Progenitor cell of endocrine pancreas (in vitro differentiated cells): ENCODE measurements at places on chromosomes 7 and 10. TPM values are rescaled to one million over a fixed set of nuclear protein-coding genes. Genes with fewer than 3 reads are reported as not detected.
A peak's percentile ranks its signal among the peaks of the same experiment; 100 is the strongest.

The COMMD3 gene
- 48.5 and 48.8 TPM in 2 replicates for total RNA-seq

The CASD1 gene
- 46.5 and 51.7 TPM in 2 replicates for total RNA-seq

The GTPBP10 gene
- 25.1 and 25.3 TPM in 2 replicates for total RNA-seq

The IFIT1B gene
- total RNA-seq, result not detected in 2 replicates

The NUTM2A gene
- 2.9 and 4.3 TPM in 2 replicates for total RNA-seq

DNA sequence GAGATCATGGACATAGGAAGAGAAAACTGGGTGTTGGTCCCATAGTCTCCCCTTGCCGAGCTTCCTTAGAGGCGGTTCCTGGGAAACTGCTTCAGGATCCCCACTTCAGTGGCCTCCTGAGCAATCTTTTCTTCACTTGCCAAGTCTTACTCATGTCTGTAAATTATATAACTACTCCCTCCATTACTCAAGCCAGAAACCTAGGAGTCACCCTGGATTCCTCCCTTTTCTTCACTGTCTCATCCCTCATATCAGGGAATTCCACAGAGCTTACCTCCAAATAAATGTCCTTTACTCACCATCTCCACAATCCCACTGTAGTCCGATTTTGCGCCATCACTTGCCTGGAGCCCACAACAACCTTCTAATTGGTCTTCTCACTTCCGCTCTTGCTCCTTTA, 29.1 kb upstream of the TRUB1 start:
- DNase-seq, result no peak
- no peaks in the 10 kb centered on the region for H3K36me3 ChIP-seq
- no peaks in the 10 kb centered on the region for H3K27me3 ChIP-seq
- H3K27ac ChIP-seq, result no peak overlapping the region
- H3K4me3 ChIP-seq, result no peak overlapping the region

GRCh38 chr10:124717911-124718741, 26.1 kb downstream of the FAM53B start:
- no peaks in the 10 kb centered on the region for H3K36me3 ChIP-seq
- peak overlapping the region; percentile 11 for H3K27ac ChIP-seq

GRCh38 chr7:142033154-142033553, 37.5 kb downstream of the MGAM start:
- H3K4me1 ChIP-seq, result peaks cover 7% of the 10 kb centered on the region
- no peak overlapping the region for H3K27ac ChIP-seq
- H3K4me3 ChIP-seq, result no peak overlapping the region
- no peaks in the 10 kb centered on the region for H3K27me3 ChIP-seq
- no peak for DNase-seq
- H3K36me3 ChIP-seq, result no peaks in the 10 kb centered on the region

- no peak for DNase-seq
- no peak overlapping the region for H3K4me3 ChIP-seq
- peaks cover 7% of the 10 kb centered on the region for H3K4me1 ChIP-seq
Observed at GRCh38 chr7:151076863-151077704, 3.5 kb downstream of the FASTK start.

DNA sequence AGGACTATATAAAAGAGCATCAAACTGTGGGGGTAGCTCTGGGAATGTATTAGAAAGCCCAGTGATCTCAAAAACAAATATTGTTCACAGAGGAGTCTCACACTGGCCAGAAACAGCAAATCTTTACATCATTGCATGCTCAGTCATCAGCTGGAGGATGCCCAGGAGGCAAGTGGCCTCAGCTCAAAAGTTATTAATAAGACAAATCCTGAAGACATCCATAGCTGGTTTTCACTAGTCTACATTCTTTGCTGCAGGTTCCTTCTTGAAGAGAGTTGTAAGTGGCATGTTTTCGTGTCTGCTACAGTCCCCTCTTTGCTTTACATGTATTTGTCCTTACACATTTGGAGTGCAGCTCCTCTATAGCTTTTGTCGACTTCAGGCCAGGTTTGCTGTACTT, 8.6 kb upstream of the CCDC7 start:
- H3K4me1 ChIP-seq, result no peaks in the 10 kb centered on the region
- no peak overlapping the region for H3K27ac ChIP-seq
- H3K36me3 ChIP-seq, result no peaks in the 10 kb centered on the region

- DNase-seq, result no peak
- peaks cover 13% of the 10 kb centered on the region for H3K4me1 ChIP-seq
- H3K4me3 ChIP-seq, result no peak overlapping the region
- H3K27ac ChIP-seq, result no peak overlapping the region
- peaks cover 30% of the 10 kb centered on the region for H3K27me3 ChIP-seq
- peaks cover 2% of the 10 kb centered on the region for H3K36me3 ChIP-seq
Observed at GRCh38 chr10:77253147-77253545, 384.5 kb downstream of the KCNMA1 start.

GRCh38 chr10:45379891-45380540, 6.0 kb downstream of the ALOX5 start:
- DNase-seq, result no peak
- H3K27me3 ChIP-seq, result peaks cover 42% of the 10 kb centered on the region
- H3K27ac ChIP-seq, result no peak overlapping the region
- H3K4me3 ChIP-seq, result no peak overlapping the region
- no peaks in the 10 kb centered on the region for H3K36me3 ChIP-seq
- H3K4me1 ChIP-seq, result no peaks in the 10 kb centered on the region

GRCh38 chr10:48437546-48437945, 131.1 kb downstream of the MAPK8 start:
- H3K4me1 ChIP-seq, result peaks cover 14% of the 10 kb centered on the region
- no peak for DNase-seq
- H3K36me3 ChIP-seq, result peaks cover 1% of the 10 kb centered on the region
- no peaks in the 10 kb centered on the region for H3K27me3 ChIP-seq

GRCh38 chr7:26185131-26185843, 15.3 kb downstream of the HNRNPA2B1 start:
- H3K27me3 ChIP-seq, result no peaks in the 10 kb centered on the region
- peaks cover 21% of the 10 kb centered on the region for H3K4me1 ChIP-seq
- DNase-seq, result no peak
- peaks cover 28% of the 10 kb centered on the region for H3K36me3 ChIP-seq
- peak overlapping the region; percentile 72 for H3K27ac ChIP-seq
- no peak overlapping the region for H3K4me3 ChIP-seq

- H3K36me3 ChIP-seq, result peaks cover under 1% of the 10 kb centered on the region
- no peak for DNase-seq
- peaks cover 18% of the 10 kb centered on the region for H3K4me1 ChIP-seq
- H3K4me3 ChIP-seq, result no peak overlapping the region
- H3K27me3 ChIP-seq, result peaks cover 19% of the 10 kb centered on the region
Observed at GRCh38 chr7:108973075-108973474, 403.4 kb downstream of the DNAJB9 start.

GRCh38 chr7:99837649-99838361, 10.0 kb downstream of the CYP3A43 start:
- no peak for DNase-seq
- no peaks in the 10 kb centered on the region for H3K27me3 ChIP-seq
- H3K4me1 ChIP-seq, result peaks cover 24% of the 10 kb centered on the region
- H3K36me3 ChIP-seq, result no peaks in the 10 kb centered on the region
- H3K4me3 ChIP-seq, result no peak overlapping the region

DNA sequence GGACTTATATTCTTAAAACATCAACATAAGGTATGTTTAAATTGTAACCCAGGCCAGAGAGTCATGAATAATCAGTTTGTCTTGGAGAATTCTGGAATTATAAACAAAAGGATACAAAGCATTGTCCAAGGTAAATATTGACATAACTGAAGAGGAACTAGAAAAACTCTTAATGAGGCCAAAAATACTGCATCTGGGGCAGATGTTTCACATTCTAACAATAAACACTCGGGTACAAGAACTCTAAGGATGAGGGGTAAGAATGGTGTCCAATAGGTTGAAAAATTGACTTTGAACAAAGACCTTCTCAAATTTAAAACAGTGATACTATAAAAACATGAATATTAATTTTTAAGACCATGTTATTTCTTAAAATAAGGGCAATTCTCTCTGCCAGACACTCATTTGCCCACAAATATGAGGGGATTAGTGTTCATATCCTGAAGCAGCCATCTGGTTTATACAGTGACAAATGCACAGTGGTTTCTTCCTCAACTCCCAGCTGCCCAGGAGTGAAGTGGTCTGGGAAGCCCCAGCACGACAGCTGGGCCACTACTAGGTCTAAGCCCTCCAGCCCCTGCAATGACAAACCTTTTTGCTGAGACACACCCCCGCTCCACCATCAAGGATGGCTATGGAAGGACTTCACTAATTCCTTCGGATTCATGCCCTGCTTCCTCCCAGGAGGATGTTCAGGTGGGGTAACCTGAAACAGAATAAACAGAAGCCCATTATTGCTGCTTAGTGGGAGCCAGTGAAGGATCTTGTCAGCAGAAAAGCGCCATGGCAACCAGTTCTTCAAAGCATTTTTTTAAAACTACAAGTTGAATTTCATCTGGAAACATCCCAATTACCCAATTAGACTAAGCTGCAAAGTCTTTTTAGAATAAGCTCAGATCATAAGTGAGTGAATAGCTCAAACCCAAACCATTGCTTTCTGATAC, 107.5 kb upstream of the ARID5B start:
- H3K36me3 ChIP-seq, result no peaks in the 10 kb centered on the region
- H3K4me1 ChIP-seq, result peaks cover 9% of the 10 kb centered on the region
- H3K27me3 ChIP-seq, result no peaks in the 10 kb centered on the region

DNA sequence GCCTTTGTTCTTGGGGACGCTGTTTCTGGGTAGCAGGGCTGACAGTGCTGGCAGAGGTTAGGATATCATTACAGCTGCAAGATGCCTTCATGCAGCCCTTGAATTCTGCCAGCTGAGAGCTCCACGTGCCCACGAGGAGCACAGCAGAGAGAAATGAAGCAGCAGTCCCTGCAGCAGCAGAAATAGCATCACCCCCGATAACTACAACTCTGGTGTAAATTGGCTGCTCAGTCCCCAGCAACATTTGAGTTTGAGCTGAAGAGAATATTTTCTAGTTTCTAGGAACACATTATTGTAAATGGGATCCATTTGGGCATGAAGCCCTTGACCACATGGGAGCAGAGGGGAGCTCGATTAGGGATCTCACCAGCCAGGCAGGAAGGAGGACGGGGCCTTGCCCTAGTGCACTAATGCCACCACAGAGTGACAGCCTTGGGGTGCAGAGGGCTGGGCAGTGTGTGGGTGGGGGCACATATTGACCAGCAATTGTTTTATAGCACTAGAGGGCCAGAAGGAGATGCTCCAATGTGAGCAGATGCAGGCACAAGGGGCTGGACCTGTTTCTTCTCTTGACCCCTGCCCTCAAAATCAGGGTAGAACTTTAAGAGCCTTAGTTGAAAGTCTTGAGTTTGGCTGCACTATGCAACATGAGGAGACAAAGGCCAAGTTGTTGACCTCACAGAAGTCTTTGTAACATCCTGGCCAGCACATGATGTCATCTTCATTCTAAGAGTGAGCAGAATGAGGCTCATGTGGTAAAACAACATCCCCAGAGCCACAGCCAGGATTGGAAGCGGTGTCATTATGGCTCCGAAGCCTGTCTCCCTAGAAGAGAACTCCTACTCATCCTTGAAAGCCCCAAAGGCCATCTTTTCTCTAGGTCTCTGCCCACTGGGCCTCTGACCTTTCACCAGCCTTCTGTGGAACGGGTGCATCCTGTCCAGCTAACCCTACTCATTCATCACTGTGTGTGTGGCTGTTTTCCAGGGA, 52.6 kb downstream of the ADCY1 start:
- H3K36me3 ChIP-seq, result no peaks in the 10 kb centered on the region
- peaks cover 13% of the 10 kb centered on the region for H3K4me1 ChIP-seq
- no peak overlapping the region for H3K4me3 ChIP-seq
- DNase-seq, result no peak

DNA sequence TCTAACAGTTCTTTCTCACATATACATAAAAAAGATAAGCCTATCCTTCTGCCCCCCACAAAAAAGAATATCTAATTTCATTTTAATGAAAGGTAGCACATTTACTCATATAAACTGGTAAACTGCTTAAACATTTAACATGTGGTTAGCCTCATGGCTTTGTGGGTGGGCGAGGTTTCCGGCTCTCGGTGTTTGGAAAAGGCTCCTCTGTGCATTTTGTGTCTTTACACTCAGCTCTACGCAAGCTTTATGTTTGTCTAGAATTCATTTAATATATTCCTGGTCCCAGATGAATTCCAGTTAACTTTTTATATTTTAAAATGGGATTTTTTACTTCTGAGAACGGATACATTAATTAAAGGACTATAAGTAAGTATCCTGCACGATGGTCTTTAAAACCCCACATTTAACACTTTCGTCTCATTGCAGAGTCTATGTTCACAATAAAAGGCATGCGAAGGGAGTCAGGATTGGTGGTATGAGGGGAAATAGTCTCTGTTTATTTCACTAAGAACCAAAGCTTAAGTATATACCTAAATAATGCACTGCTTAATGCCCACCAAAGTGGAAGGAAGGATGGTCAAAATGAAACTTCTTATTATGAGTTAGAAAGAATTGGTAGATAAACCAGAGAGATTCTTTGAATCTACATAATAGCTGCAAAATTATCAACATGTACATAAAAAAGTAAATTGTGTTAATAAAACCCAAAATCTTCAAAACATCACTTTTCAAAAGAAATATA, 197.2 kb downstream of the CRPPA start:
- DNase-seq, result no peak
- no peaks in the 10 kb centered on the region for H3K4me1 ChIP-seq
- no peak overlapping the region for H3K4me3 ChIP-seq
- H3K36me3 ChIP-seq, result no peaks in the 10 kb centered on the region
- no peak overlapping the region for H3K27ac ChIP-seq

DNA sequence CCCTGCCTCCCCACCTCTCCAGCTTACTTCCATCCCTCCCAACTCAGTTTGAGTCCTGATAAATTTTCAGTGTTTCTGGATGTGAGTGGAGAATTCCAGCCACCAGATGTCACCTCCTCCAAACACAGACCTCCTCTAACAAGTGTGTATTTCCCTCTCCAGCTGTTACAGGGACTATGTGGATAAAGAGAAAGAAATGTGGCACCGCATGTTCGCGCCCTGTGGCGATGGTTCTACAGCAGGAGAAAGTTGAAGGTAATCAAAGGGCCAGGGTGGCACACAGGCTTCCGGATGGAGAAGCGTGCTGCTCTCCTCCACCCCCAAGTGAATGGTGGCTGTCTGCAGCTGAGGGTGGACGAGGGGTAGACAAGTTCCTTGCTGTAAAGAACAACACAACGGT, 14.7 kb downstream of the FKBP6 start:
- peak overlapping the region; percentile 78 for H3K27ac ChIP-seq
- no peak overlapping the region for H3K4me3 ChIP-seq
- H3K36me3 ChIP-seq, result no peaks in the 10 kb centered on the region
- peaks cover 33% of the 10 kb centered on the region for H3K4me1 ChIP-seq

GRCh38 chr10:61097026-61097425, 153.0 kb upstream of the RHOBTB1 start:
- H3K27me3 ChIP-seq, result peaks cover 8% of the 10 kb centered on the region
- H3K4me3 ChIP-seq, result no peak overlapping the region
- no peak overlapping the region for H3K27ac ChIP-seq

- H3K27me3 ChIP-seq, result no peaks in the 10 kb centered on the region
- DNase-seq, result no peak
- H3K27ac ChIP-seq, result no peak overlapping the region
- H3K36me3 ChIP-seq, result peaks cover under 1% of the 10 kb centered on the region
Observed at GRCh38 chr7:16651396-16652239, 5.6 kb downstream of the BZW2 start.

GRCh38 chr7:98802088-98802780, 67.6 kb downstream of the TMEM130 start:
- peaks cover 3% of the 10 kb centered on the region for H3K27me3 ChIP-seq
- no peaks in the 10 kb centered on the region for H3K36me3 ChIP-seq
- H3K27ac ChIP-seq, result no peak overlapping the region
- no peaks in the 10 kb centered on the region for H3K4me1 ChIP-seq
